ENCODE measurements at places on chromosomes 7 and 10.

- no peak for DNase-seq
These were observed 709.0 kb upstream of the IGFBP3 start for GRCh38 chr7:46630031-46630430.

GRCh38 chr7:47477191-47478016 lies 104.5 kb downstream of the TNS3 start:
- no peak for DNase-seq

DNA sequence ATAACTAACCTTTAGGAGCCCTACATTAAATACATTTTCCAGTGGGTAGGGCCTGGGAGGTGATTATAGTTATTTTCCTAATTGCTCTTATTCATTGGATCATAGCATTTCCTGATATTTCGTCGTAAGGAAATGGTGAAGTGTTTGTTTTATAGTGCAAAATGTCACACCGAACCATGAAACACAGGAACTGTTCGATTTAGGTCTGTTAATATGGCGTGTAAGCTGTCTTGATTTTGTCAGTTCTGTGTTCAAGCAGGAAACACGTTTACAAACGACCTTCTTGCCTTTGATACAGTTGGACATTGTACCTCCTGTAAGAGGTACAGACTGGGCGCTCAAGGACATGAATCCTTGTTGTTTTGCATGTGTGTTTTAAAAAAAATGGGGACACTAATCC lies 14.8 kb downstream of the RBM17 start:
- no peak for DNase-seq

DNA sequence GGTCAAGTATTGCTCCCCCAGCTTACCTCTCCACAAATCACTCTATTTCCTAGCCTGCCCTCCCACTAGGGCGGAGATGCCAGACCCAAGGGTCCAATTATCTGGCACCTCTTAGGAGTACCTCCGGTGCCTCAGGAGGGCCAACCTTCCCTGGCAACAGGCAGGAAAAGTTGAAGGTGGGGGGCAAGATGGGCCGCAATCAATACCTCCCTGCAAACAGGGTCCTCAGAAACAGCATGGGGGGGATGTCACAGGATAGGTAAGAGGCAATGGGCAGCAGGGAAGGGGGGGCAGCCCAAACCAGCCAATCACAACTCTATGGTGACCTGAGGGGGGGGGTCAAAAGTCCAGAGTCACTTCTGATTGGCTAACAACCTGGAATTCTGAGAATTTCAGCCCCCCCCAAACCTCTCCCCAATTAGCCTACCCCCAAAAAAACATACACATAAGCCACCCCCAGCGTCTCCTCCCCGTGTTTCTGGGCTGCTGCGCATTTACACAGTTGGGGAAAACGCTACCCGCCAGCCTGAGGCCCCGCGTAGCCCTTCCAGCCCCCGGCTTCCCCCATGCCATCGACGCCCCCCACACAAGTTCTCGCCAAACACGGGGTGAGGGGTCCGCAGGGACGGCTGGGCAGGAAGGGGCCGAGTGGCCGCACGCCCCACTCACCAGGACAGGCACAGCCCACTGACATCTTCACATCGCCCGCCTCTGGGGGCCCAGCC lies 589 bp downstream of the LDB1 start:
- peak; percentile 59 for DNase-seq

DNA sequence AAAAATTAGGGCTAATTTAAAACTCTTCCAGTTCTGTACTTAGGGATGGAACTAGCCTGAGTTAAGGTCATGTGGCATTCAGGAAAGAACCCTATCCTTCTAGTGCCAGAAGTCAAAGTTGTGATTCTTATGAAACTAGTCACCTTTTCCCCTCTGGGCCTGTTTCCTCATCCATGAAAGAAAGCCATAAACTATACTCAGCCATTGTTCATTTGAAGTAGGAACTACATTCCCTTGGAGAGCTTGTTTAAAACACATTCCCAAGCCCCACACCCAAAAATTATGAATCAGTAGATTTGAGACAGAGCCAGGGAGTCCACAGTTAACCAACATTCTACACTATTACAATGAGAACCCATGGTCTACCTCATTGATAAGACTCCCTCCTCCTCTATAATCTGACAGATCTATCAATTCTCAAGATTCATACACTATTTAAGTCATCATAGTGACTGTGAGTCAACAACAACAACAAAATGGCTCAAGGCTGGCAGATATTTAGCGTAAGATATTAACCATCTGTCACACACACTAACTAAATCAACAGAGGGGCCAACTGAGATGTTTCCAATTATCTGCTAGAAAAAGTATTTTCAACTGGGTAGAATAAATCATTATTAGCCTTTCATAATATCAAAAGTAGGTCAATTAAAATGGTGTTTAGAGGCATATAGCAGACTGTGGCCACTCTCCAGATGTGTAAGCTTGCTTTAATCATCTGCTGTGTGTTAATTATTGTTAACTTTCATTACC lies 102.3 kb downstream of the SLC25A13 start:
- peak; percentile 34 for DNase-seq

GRCh38 chr7:108434010-108434409 lies 22.2 kb downstream of the NRCAM start:
- DNase-seq = no peak

- DNase-seq = no peak
These were observed 25.3 kb downstream of the CHCHD3 start for GRCh38 chr7:133056370-133057238.

GRCh38 chr7:73395538-73396503 lies 37.8 kb upstream of the FZD9 start:
- DNase-seq = no peak

DNA sequence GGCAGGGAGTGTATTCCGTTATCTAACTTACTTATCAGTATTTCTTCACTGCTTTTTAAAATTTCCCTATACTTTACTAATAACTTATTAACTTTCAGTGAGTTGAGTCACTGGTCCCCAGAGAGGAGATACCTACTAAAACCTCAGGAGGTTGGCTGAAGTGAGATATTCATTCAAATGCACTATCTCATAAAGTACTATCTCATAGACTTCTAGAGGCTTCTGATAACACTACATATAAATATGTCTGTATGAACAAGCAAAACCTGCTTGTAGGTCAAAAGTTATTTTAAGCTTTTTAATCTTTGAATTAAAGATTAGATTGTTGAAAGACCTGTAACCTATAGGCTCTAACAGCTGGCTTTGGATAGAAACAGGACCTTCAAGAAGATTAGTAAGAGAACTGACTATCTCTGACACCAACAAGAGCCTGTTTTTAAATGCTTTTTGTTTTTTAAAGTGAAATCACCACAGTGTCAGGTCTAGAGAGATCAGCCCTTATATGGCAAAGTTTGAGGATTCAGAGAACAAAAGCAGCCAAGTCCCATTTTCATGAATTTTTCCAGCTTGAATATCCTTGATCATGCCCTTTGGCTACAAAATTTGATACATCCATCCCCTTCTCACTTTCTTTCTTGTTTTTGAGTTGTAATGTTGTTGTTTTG lies 242.2 kb downstream of the ARL4A start:
- no peak for DNase-seq

GRCh38 chr10:29559996-29560395 lies 74.8 kb downstream of the SVIL start:
- no peak for DNase-seq

- DNase-seq = no peak
These were observed 2.0 kb upstream of the NRAP start for GRCh38 chr10:113665806-113666354.

DNA sequence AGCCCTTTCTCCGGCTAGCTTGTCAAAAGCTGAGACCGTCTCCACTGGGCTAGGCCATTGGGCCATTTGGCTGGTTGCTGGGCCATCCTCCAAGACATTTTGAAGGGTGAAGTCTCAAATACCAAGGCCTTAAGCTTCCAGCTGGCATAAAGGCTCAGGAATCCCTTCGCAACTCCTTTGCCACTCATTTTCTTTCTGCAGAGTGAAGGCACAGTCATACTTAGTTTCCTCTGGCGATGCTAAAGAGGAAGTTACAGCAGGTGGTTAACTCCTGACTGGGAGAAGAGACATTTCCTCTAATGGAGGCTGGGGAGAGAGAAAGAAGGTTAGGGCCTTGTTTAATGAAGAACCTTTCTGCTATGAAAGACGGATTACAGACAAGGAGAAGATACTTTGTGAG lies 4.8 kb upstream of the REPIN1 start:
- DNase-seq = peak; percentile 76

DNA sequence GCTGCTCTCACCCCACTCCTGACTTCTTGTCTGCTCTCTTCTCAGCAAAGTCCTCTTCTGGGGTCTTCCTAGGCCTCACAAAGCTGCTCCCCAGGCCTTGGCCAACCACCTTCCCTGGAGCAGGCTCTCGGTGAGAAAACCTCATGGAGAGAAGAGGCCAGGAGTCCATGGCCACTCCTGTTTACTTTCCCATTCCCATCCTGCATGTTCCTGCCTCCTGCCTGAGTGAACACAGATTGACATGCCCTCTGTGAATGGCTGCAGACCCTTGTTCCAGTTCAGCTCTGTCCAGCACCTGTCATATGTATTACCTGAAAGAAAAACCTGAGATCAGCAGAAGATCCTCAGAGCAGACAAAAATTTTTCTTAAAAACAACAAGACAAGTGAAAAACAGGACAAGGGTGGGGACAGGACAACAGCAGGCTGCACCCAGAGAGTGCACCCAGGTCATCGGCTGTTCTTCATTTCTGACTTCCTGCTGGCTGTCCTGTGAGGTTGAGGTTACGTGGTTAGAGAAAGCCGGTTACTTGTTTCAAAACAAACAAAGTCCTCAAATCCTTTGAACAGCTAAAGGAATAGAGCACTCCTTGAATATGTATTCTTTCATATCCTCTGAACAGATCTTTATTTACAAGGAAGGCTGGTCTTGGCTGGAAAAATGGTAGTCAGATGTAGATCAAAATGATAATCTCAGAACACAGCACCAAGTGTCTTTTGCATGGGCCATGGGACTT lies 34.0 kb upstream of the DLD start:
- peak; percentile 19 for DNase-seq

DNA sequence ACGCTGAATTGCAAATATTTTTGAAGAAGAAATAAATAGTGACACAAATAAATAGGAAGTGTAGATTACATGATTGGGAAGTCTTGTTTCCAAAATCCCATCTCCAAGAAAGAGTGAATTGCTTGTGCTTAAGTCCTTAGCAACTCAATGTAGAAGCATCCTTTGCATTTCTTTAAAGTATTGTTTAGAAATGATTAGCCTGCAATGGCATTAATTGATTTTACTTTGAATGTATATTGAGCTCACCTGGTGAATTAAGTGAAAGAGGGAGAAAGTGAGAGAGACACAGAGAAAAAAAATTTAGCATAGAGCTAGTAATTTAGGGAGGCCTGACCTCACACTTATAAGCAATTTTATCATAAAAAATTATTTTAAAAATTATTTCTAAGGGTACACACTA lies 49.0 kb upstream of the PCLO start:
- DNase-seq = no peak

DNA sequence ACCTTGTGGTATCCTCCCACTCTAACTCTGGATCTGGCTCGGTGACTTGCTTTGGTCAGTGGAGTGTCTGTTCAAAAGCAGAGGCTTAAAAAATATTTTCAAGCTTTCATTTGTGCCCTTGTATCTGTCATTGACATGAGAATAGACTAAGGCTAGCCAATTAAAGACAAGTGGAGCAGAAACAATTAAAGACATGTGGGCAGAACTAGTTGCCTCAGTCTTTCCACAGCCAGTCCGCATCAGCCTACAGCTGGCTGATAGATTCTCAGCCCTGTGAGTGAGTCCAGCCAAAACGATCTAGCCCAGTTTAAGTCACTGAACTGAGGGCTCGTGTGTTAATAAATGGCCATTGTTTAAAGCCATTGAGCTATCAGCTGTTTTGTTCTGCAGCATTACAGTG lies 185.2 kb upstream of the DGKB start:
- DNase-seq = no peak

DNA sequence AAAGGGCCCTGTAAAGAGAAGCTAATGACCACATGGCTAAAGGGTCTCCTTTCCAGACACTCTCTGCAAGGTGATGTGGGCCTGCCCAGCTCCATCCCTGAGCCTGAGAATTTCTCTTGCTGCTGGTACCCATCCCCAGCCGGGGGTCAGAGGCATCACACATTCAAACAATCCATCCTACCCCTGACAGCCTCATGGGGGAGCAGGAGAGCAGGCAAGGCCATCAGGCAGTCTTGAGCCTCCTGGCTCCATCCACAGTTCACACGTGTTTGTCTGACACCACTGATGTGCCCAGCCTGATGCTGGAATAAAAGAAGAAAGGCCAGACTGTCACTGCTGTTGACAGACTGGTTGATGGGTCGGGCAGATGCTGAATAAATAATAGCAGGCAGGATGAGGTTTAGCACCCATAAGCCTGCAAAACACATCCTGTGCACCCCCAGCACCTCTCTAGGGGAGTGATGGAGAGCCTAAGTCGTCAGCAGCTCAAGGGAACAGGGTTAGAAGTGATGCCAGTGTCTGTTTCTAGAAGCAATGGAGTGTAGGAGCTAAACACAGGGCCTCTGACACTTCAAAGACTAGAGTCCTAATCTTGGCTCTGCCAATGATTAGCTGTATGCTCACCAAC lies 43.5 kb downstream of the TLL2 start:
- DNase-seq = peak; percentile 52

DNA sequence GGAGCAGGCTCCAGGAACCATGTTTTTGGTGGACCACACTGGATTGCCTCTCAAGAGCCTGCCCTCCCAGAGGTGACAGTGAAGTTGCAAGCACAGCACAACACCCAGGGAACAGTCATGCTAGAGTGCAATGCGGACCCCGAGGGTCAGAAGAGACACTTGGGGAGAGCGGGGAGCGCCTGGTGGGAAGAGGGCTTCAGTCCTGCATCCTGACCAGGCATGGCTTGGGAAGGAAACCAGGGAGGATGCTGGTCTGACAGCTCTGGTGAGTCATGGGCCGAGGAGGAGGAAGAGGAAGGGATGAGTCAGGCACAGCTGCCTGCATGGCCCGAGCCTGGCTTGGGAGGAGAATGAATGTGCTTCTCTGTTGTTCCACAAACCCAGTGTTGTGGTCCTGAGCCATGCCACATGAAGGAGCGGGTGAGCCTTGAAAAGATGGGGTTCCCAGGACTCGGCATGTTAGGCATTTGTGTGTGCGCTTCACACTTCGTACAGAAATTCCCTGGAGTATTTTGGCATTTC lies 29.5 kb upstream of the ANKRD2 start:
- DNase-seq = peak; percentile 93

- DNase-seq = no peak
These were observed 110.2 kb downstream of the LARP4B start for GRCh38 chr10:821322-821721.
